ENCODE measurements at places on chromosomes 3 and 15.

DNA sequence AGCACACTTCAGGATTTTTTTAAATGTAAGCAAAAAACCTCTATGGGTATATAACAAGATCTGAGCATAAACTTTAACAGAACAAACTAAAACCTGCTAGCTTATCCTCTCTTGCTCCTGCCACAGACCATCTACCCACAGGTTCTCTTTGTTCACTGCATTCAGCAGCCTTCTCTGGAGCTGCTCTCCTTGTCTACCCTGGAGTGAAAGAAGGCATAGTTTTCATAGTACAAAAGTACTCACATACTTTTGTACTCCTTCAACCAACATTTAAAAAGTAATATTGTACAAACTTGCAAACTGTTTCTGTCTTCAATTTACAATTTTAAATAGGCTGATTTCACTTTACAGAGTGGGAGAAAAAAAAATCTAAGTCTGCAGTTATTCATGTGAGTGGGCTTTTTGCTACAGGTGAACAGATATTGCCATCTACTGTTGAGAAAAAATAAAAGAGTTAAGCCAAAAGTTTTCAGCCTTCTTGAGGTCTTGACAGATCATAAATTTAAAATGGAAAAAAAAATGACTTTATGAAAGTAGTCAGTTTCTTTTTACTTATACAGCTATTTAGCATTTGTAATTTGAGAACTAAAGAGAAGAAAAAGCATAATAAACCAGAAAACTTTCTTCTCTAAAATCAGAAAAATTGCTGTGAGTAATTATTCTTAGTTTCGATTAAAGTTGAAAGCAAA, 20.4 kb downstream of the TERC start:
- peak; percentile 62 for DNase-seq

GRCh38 chr3:97438131-97438530, 326.4 kb upstream of the ARL6 start:
- DNase-seq = no peak

GRCh38 chr3:191959876-191960413, 499.0 kb downstream of the PYDC2 start:
- DNase-seq = no peak

GRCh38 chr3:107882881-107883280, 207.9 kb downstream of the CD47 start:
- no peak for DNase-seq

- DNase-seq = no peak
Observed at GRCh38 chr15:63544258-63545026, 40.0 kb downstream of the USP3 start.

GRCh38 chr3:99242271-99242670, 340.8 kb upstream of the DCBLD2 start:
- no peak for DNase-seq

- no peak for DNase-seq
Observed at GRCh38 chr3:138493804-138494606, 59.6 kb downstream of the ESYT3 start.

- no peak for DNase-seq
Observed at GRCh38 chr3:184724699-184725098, 12.8 kb upstream of the MAGEF1 start.

DNA sequence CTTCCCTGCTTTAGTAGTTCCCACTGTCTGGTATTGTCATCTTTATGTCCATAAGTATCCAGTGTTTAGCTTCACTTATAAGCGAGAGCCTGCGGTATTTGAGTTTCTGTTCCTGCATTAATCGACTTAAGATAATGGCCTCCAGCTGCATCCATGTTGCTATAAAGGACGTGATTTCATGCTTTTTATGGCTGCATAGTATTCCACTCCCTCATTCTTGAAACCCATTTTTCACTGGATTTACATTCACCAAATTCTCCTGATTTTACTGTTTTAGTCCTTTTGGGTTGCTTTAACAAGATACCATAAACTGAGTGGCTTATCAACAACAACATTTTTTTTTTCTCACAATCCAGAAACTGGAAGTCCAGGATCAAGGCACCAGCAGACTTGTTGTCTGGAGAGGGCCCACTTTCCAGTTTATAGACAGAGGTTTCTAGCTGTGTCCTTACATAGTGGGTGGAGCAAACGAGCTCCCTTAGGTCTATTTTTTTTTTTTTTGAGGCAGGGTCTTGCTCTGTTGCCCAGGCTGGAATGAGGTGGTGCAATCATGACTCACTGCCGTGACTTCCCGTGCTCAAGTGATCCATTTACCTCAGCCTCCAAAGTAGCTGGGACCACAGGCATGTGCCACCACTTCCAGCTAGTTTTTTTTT, 6.1 kb upstream of the TICRR start:
- no peak for DNase-seq

DNA sequence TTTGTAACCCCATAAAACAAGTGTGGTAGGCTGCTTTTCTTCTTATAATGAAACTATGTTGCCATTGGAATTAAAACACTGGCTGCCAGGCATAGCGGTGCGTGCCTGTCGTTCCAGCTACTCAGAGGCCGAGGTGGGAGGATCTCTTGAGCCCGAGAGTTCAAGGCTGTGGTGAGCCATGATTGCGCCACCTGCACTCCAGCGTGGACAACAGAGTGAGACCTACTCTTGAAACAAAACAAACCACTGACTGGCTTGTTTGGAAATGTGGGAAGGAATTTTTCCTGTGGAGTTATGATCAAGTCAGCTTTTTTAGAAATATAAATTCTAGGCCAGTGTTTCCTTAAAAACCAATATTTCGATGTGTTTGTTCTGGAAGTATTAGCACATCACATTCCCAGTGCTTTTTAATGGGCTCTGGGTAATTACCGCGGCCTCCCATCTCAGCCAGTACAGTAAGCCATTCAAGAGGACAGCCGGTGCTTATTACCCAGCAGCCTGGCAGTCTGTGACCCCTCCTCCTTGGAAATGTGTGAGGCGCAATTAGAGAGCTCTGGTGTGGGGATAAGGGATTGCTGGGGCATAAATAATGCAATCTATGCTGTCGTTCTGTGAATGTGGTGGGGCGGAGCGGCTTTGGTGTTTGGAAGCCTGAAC, 58.3 kb upstream of the TRAK1 start:
- DNase-seq = peak; percentile 77

DNA sequence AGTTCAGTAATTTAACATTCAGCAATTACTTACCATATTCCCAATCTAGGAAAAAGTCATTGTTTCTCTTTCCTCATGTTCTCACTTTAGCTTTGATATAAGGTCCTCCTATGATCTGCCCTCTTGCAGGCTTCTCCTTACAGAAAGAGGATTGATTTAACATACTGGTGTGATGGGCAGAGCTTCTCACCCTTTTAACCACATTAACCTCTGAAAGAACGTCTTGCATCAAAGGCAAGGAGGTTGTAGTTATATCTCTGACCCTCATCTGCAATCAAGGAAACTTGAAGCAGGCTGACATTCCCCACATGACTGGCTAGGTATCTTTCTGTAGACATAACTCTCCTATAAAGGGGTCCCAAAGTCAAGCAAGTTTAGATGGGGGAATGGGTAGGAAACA, 39.5 kb downstream of the BTLA start:
- no peak for DNase-seq

Measured in NCI-H1105 treated with DMSO at 0.1 percent for 48 hours (cell line).